ENCODE measurements at places on chromosomes 6 and 20. TPM values are rescaled to one million over a fixed set of nuclear protein-coding genes. Genes with fewer than 3 reads are reported as not detected.

Gene TRIM40
- not detected for polyA plus RNA-seq

Gene ATG5
- polyA plus RNA-seq = 18.3 TPM

Gene TRDN
- 0.04 TPM for polyA plus RNA-seq

Gene TSHZ2
- polyA plus RNA-seq = 1.9 TPM

Gene GHRH
- not detected for polyA plus RNA-seq
